ENCODE measurements at places on chromosomes 6 and 20.

DNA sequence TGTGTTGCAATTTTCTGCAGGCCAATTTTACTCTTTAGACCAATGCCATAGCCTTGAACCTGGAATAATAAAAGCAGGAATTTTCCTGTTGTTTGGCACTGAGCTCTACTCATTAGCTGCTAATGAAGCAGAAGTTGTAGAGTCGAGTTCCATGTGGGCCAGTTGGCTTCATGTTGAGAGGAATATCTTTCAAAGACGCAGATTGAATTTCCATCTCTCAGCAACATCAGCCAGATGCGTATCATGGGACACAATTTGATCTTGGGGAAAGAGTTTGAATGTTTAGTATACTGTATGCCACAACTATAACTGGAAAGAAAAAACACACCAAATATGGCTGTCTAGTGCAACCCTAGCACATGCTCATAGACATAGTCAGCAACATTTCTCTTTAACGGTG is 259.6 kb downstream of the BCKDHB start:
- DNase-seq: no peak

DNA sequence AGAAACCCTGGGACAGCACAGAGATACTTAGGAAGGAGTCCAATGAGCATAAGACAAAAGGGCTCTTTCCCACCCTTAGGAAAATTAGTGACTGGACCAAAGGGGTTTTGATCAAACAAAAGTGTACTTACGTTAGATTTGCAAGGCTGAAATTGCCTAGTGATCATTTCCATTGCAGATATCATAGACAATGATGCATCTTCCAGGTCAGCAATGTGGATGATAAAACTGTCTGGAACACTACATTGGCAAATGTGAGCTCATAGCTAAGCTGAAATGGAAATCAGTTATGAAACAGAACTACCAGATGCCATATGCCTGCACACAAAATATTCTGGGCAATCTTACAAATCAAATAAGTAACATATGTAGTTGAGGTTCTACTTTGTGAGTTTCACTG is 34.0 kb downstream of the LY86 start:
- DNase-seq: no peak

DNA sequence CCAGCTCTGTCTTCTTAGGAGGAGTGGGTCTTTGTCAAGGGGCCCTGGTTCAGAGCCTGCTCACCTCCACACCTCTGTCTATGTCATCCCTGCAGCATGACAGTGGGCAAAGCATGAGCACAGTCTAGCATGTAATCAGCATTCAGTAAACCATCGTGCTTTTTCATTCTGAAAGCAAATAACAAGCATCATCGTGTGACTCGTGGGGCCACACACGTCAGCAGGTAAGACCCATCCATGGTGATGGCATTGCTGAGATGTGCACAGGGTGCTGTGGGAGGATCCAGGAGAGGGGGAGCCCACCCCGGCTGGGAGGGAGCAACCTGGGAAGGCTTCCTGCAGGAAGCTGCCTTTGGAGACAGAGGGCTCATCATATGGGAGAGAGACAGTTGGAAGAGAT is 106.7 kb downstream of the TMEM242 start:
- DNase-seq: no peak

- peak; percentile 90 for DNase-seq
These were observed 49.4 kb upstream of the PTPN1 start for GRCh38 chr20:50460608-50461267.

- no peak for DNase-seq
These were observed 421.1 kb downstream of the CD109 start for GRCh38 chr6:74117113-74117512.

DNA sequence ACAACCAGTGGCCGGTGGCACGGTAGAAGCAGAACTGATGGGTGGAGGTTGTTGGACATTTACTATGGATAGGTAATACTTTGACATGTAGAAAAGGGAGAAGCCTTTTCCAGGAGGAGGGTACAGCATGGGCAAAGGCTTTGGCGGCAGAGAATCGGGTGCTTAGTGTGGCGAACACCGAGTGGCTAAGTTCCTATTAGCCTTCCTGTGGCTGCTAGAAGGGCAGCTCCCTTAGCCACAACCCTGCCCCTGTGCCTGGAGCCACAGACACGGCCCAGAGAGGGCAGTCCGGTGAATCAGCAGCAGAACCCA is 37.9 kb upstream of the TGM2 start:
- no peak for DNase-seq

GRCh38 chr6:135233686-135234491 is 52.8 kb downstream of the MYB start:
- no peak for DNase-seq

DNA sequence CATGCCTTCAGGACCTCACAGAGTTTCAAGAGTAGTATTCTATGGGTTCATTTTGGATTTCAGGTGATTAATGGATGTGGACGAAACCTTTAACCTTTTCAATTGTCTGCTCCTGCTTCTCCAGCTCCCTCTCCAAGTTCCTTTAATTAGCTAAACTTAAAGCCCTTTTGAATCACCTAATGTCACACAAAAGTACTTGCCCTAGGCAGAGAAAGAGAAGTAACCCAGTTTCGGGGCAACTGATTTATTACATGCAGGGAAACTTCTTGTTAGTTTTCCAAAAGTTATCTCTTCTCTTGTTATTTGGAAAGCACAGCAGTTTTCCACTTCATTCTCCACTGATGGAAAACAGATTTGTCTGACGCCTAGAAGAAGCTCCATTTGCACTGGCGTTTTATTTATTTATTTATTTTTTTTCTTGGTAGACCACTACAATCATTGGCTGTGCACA is 407.7 kb upstream of the JARID2 start:
- DNase-seq: no peak

DNA sequence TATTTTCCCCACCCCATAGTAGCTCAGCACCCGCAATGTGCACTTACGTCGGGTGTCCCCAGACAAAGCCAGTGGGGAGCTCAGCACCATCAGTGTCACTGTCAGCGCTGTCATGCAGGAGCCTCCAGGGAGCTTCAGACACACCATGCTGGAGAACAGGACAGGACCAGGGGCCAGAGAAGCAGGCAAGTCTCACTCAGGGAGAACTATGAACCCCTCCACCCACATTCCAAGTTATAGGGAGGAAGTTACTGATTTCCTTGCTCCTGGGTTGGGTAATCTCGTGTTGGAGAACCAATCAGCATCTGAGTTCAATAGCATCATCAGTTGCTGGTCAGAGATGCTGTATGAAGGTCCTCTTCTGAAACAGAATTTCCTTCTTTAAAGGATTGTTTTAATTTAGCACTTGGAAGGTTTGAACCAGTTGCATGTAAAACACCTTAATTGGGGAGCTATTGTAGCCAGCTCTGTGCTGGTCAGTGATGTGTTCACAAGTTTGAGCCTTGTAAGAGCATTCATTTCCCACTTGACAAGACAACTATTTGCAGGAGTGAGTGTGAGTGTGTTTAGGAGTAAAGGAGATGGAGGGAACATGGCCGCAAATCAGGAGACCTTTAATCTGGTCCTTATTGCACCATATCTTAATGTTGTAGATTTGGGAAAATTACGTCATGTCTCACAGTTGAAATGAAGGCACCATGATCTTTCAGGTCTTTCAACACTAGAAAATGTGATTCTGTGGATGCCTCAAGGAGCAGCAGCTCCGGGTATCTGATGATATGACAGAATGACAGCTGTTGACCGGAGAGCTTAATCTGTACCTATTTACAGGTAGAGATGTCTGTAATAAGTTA is at the start of gene HLA-DRB1:
HLA-DRB1 (minus strand) TSS at position 253 of the 854 bp plus-strand sequence; CDS start at position 147, 106 bp downstream.
- peak; percentile 13 for DNase-seq

- no peak for DNase-seq
These were observed 257.8 kb upstream of the KCNQ5 start for GRCh38 chr6:72363844-72364740.

- DNase-seq: no peak
These were observed 91.1 kb upstream of the HIVEP1 start for GRCh38 chr6:11921017-11921438.

GRCh38 chr6:115668211-115668610 is 392.5 kb downstream of the FRK start:
- DNase-seq: no peak

DNA sequence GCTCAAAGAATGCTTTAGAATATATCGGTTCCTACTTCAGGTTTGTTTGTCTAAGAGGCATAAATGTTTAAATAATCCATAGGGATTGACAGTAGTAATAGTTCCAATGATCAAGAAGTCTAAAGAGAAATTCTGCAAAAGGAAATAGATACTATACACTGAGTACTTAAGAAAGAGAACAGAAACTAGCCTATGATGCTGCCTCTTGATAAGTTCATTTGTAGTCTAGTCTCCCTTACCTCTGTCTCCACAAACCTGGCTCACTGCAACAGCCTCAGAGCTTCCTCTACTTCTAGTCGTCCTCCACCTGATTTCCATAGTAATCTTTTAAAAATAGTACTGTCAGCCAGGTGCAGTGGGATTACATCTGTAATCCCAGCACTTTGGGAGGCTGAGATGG is 511.8 kb downstream of the LMBRD1 start:
- no peak for DNase-seq

GRCh38 chr20:31560094-31560745 is 44.9 kb upstream of the ID1 start:
- DNase-seq: peak; percentile 82

GRCh38 chr6:26223228-26223627 is 136.0 kb downstream of the HFE start:
- no peak for DNase-seq

DNA sequence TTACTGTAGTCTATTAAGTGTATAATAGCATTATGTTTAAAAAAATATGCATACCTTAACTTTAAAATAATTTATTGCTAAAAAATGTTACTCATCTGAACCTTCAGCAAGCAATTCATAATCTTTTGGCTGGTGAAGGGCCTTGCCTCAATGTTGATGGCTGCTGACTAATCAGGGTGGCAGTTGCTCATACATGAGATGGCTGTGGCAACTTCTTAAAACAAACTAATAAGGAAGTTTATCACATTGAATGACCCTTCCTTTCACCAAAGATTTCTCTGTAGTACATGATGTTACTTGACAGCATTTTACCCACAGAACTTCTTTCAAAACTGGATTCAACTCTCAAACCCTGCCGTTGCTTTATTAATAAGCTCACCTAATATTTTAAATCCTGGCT is 84.0 kb downstream of the TASP1 start:
- no peak for DNase-seq

DNA sequence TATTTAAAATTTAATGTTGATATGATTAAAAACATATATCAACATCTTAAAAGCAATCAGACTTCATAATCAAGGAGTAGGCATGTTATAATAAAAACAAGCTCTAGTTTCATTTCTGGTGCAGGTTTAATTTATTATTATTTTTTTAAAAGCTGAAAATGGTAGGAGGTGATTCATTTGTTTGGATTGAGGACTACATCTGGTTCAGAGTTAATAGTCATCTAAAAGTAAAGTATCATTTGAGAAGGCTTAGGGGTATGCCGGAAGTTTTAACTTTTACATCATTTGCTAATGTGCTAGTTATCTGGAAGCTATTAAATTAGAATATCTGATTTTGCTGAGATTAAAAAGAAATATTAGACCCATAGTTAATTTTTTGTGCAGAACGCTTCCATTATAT is 169.5 kb upstream of the LAMA2 start:
- no peak for DNase-seq

- peak; percentile 40 for DNase-seq
These were observed at the start of gene WFDC10A for GRCh38 chr20:45629496-45630100. Gene WFDC10A (plus strand): TSS chr20:45629739. CDS start chr20:45629814, 75 bp downstream.

GRCh38 chr6:53398247-53399026 is 49.7 kb upstream of the ELOVL5 start:
- no peak for DNase-seq

DNA sequence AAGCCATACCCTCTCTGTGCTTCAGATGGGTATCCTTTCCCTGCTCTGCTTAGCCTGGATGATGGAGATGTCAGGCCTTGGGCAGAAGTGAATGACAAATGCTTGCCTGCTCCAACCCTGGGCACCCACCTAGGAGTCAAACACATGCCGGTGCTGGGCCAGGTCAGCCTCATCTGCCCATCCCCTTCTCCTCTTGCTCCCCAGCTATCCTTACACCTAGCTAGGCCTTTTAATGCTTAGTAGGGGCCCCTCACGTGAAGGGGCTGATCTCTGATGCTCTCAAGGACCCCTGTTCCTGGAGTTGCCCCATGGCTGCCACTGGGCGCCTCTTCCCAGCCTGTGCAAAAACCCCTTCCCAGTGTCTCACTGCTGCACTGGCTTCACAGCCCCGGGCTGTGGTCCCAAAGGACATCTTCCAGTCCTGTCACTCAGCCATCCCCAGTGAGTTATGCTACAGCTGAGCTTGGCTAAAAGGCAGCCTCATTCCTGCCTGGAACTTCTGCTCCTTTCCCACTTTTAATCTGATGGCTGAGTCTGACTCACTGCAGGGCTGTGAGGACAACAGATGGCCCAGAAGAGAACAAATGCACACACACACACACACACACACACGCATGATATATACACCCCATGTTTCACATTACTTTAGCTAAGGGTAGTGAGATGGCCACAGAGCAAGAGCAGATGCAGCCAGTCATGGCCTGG is 12.8 kb upstream of the SDCBP2 start:
- DNase-seq: no peak

GRCh38 chr6:68652117-68652536 is 17.0 kb downstream of the ADGRB3 start:
- DNase-seq: no peak

DNA sequence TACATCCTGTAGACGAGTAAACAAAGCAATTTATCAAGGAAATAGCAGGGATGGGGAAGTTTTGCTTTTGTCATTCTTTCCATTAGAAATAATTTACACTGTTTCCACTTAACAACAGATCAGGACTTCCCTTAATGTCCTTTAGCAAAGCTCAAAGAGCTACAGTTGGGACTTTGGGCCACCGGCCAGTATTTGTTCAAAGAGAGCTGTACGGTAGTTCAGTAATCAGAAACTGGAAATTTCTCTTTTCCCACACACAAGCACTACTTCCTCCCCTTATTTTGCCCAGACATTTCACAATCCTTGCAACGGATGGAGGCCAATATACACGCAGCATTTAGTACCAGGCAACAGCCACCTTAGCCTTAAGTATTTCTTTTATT is 12.1 kb upstream of the HINT3 start:
- DNase-seq: no peak

DNA sequence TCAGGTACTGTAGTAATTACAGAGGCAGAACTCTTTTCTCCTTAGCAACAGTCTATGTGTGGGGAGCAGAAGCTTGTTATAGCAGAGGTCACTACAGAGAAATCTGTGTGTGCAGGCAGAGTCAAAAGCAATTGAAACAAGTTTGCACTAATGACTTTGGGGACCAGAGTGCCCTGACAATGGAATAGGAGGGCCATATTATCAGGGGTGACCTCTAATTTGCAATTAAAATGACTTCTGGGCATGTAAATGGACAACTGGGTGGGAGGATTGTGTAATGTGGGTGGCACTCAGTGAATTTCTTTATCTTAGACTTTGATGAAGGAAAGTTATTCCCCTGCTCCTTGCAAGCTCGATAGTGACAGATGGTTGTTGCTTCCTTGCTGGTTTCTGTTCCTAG is 127.2 kb downstream of the PLCB4 start:
- no peak for DNase-seq

- no peak for DNase-seq
These were observed 216.4 kb downstream of the DLL1 start for GRCh38 chr6:170074435-170074834.
